Activated CD8-positive, alpha-beta T cell treated with anti-CD3 and anti-CD28 coated beads, Interleukin-2, amount 10 ng/mL, durations not matched to agents 7 days and 5 days (primary cell): ENCODE measurements at places on chromosomes 1 and 21.

GRCh38 chr1:230228236-230228897, 161.3 kb downstream of the GALNT2 start:
- DNase-seq = no peak

GRCh38 chr1:32234792-32235191, 12.2 kb upstream of the FAM167B start:
- DNase-seq = no peak

DNA sequence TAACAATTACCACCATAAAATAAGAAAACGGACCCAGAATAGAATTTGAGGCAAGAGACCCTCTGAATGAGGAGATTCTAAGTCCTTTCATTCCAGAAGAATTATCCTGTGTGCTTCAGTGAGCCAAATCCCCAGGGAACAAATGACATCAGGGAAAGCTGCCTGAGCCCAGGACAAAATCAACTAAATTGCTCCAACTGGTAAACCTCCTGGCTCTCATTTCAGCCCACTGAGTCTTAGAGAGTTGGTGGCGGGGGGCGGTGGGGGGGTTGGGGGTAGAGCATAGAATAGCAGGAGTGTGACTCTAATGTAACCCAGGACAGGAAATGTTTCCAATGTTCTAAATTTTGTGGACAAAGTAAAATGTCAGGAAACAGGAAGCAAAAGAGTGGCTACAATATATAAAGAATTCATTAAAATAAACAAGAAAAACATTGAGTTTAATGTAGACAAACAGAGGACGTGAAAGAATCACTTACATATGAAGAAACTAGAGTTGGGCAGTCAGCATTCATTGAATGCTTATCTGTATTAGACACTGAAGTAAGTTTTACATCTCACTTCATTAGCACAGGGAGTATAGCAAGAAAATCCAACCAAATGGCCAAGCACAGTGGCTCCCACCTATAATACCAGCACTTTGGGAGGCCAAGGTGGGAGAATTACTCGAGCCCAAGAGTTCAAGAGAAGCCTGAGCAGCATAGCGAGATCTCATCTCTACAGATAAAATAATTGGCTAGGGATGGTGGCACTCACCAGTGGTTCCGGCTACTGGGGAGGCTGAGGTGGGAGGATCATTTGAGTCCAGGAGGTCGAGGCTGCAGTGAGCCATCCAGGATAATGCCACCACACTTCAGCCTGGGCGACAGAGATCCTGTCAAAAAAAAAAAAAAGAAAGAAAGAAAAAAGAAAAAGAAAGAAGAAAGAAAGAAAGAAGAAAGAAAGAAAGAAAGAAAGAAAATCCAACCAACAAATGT, 75.1 kb downstream of the DHRS3 start:
- DNase-seq = no peak

GRCh38 chr1:54698346-54698745, 17.3 kb upstream of the TTC4 start:
- no peak for DNase-seq

DNA sequence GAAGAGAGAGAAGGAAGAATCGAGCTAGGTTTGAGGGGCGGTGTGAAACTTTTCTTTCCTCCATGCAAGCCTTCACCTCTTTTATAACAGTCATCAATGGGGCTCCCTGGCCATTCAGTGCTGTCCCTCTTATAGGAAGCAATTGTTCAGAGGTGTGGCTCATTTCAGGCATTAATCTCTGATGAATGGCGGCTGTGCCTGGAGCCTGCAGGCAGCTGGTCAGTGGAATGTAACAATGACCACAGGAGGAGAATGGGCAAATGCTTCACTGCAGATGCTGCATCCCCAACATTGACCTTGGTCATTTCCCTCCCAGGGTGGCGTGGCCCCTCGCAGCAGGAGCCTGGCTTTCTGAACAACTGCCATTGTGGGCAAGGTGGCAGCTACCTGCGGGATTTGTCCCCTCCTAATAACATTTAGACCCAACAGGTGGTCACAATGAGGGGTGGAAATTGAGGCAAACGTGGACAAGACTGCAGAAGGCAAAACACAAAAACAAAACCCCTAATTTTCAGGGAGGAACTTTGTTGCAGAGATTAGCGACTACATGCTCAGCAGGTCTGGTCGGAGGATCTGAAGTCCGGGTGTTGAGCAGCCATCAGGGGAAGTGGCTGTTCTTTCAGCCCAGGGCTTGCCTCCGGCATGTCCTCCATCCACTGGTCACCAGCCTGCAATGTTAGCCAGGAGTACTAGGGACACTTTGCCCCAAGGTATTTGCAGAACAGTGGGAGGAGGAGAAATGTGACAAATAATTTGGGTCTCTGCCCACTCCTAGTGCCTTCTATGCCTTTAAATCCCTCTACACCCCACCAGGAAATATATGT, 97.3 kb upstream of the PAXBP1 start:
- no peak for DNase-seq

DNA sequence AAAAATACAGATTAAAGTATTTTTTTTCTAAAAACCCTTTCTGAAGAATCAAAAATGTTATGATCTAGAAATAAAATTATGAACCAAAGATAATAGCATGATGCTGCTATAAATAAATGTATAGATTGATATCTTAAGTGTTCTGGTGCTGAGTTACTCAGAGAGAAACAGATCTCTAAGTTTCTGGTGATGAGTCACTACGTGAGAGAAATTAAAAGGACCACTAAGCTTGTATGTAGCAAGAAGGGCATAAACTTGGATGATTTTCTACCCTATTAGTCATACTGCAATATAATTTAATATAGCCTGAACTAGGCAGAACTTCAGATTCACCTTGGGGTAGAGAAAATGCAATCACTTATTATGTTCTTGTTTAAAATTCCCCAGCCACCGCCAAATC, 514.8 kb downstream of the AMY1C start:
- no peak for DNase-seq

GRCh38 chr1:216908126-216908525, 184.9 kb upstream of the ESRRG start:
- no peak for DNase-seq

DNA sequence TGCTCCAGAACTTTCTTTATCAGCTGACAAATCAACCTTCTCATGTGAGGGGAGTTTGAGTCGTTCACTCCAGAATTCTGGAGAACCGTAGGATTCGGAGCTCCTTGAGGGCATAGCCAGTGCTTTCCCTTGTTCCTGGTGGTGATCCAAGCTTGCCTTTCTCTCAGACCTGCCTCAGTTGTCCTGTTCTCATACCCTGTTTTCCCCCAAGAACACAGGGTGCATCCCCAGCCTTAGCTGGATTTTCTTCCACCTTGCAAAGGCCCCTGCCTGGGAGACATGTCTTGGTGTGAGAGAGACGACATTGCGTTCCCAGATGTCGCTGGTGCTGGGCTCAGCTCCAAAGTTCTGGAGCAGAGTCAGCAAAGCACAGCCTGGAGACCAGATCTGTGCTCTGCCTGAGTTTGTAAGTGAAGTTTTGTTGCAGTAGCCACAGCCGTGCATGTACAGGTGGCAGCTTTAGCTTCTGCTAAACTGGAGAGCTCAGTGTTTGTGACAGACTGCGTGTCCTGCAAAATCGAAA, 40.0 kb downstream of the ABCG1 start:
- DNase-seq = no peak

- DNase-seq = peak; percentile 45
Observed at GRCh38 chr21:35048183-35048601, 910 bp downstream of the RUNX1 start.

DNA sequence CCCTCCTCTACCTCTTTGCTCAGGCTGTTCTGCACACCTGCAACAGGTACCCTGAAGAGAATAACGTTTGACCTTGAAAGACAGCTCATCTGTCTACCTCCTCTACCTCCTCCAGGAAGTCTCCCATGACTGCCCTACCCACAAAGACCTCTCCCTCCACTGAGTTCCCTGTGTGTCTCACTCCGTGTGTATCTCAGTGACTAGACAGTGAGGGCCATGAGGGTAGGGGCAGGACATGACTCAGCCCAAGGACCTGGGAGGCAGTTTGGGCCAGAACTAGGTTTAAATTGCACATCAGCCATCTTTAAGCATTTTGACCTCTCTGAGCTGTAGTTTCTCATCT, 32.0 kb upstream of the LRP8 start:
- no peak for DNase-seq

DNA sequence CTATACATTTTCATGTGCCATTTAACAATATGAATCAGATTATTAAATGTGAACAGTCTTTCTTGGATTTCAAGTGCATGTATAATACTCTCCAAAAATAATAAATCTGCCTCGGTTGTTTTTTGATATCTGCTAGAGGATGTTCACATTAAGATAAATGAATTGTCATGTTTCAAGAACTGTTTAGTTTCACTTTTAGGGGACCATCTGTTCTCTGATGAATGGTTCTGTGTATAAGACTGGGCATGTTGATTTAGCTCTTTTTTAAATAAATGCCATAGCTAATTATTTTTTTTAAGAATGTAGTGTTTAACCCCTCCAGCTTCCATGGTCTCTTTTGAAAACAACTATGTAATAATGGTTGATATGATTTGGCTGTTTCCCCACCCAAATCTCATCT, 1245.1 kb upstream of the ADGRL4 start:
- DNase-seq = no peak
